Amygdala (tissue), 56 donors: ENCODE measurements at places on chromosomes 2 and 18.

- DNase-seq: peak; percentile 48
Measured at GRCh38 chr2:15636972-15637785, 45.5 kb downstream of the DDX1 start.

- no peak for DNase-seq
Measured at GRCh38 chr2:12269041-12269972, 447.4 kb upstream of the TRIB2 start.

GRCh38 chr2:52220393-52220792 lies 1188.5 kb upstream of the NRXN1 start:
- no peak for DNase-seq

GRCh38 chr2:147851244-147851930 lies 6.6 kb downstream of the ACVR2A start:
- DNase-seq: no peak

GRCh38 chr2:39164089-39164488 lies 43.2 kb upstream of the SOS1 start:
- DNase-seq: no peak

DNA sequence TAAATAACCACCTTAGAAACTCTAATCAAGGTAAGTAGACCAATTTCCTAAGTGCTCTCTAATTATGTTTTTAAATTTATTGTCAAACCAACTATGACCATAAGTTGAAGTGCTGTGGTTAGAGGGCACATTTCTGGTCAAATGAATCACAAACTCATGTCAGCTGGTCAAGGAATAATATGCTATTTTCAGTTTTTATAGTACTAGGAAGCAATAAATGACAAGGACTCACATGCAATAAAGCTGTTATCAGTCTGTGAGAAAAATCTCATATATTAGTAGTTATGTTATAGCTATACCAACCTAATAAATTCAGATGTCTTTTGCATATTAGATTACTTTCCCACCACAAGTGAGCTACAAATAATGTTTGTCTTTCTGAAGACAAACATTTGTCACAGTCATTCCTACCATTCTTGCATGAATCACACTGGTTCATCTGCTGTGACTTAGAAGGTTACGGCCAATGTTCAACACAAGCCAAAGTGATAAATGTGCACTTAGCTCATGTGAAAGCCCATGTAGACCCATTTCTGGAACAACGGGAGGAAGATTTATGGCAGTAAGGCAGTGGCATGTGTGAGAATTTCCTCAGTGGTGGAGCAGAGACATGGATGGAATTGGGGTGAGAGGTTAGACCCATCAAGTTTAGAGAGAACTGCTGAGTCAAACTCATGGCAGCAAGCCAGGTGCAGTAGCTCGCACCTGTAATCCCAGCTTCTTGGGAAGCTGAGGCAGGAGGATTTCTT lies 27.4 kb upstream of the CCNYL1 start:
- no peak for DNase-seq

DNA sequence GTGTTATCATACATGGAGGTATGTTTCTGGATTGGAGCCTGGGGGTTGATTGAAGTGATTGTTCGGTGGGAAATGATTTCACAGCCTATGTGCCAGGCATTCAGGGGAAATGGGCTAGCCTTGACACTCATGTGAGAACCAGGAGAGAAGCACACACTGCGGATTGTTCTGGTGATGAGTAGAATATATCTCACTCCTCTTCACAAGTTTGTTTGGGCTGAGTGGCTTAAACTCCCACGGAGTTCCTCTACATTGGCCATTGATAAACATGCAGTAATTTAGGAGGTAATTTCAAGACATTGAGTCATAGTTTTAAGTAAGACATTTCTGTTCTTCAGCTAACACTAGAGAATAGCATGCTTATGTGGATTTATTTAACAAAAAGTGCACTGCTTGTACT lies 498.9 kb upstream of the NETO1 start:
- DNase-seq: no peak
